ENCODE measurements at places on chromosomes 2 and 18.

DNA sequence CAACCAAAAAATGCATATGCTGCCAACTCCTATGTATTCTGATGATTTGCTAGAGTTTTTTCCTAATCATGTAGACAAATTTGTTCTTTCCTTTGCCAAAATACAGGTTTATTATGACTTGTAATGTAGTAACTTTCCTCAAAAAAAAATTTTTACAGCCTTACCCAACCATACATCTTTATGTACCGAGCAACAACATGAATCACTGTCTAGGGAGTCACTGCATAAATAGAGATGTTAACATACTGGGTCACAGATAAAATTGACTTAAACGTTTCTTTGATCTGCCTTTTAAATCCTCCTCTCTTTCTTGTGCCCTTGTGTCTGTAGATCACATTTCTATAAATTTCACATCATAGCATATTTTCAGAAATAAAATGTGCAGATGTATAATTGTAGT, 143.6 kb downstream of the MBD2 start:
- no peak for DNase-seq

GRCh38 chr18:48616484-48617255, 77.8 kb downstream of the CTIF start:
- DNase-seq: no peak

- DNase-seq: no peak
These were observed 963 bp downstream of the GNLY start for GRCh38 chr2:85695121-85695520.

- no peak for DNase-seq
These were observed 11.0 kb downstream of the CCBE1 start for GRCh38 chr18:59686260-59686659.

- no peak for DNase-seq
These were observed 74.4 kb downstream of the RTN4 start for GRCh38 chr2:54975598-54976492.

DNA sequence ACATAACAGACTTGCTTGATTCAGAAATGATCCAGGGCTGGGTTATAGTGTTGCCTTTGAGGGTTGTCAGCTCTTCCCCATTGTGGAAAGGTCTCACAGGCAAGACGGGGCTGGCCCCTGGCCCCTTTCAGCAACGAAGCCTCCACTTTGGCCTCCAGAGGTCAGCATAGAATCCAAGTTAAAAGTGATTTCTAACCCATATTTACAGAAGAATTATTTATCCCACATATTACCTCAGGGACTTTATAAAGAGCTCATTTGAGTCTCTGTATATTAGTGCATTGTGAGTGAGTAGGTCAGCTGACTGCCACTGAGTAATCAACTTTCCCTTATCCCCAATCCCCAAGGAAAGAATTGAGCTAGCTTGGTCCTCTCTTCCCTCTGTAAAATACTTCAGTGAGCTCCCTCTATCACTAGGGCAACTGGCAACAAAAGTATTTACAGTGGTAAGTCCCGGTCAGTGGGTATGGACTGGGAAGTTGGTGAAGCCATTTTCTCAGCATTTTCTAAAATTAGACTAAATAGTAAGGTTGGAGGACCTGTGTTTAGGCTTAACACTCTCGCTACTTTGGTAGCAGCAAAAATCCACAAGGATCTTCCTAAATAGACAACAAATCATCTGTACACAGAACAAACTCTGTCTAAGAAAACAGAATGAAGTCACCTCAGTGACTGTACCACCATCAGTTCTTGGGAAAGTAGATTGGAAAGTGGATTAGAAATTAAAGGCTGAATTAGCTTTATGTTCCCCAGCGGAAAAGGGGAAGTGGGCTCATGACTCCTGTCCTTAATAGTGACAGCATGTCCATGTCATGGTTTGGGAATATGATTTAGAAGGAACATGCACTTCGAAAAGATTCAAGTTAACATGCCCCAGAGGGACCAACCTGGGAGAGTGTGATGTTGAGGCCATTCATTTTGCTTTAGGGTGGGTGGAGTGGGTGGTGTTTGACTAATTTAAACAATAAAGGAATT, 171.0 kb upstream of the SIX3 start:
- DNase-seq: no peak
